T1000 (cell line): ENCODE measurements at places on chromosomes 3 and 15.

DNA sequence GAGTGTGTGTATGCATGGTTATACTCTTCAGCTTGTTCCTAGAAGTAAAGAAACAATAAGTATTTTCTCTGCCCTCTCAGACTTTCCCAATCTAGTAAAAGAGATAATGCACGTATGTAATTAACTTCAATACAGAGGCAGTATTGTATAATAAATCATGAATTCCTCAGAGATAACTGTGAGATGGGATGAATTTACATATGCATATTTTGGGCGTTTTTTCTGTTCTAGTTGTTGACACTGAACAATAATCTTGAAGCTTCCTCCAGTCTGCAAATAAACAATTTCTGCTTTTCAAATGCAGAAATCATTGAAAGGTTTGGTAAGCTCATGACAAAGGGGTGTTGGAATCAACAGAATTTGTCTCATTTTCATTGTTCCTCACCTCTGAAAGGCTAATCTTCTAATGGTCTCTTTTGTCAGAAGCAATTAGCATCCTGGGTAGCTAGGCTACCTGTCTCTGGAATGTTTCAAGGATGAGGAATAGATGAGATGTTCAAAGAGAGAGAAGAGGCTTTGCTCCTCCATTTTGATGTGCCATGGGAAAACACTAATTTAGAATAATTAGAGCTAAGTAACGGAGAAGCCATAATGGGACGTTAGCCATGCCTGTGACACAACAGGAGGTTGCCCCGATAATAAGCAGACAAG lies 43.3 kb upstream of the SIAH2 start:
- DNase-seq = no peak

GRCh38 chr3:31442755-31443154 lies 90.0 kb upstream of the STT3B start:
- no peak for DNase-seq

DNA sequence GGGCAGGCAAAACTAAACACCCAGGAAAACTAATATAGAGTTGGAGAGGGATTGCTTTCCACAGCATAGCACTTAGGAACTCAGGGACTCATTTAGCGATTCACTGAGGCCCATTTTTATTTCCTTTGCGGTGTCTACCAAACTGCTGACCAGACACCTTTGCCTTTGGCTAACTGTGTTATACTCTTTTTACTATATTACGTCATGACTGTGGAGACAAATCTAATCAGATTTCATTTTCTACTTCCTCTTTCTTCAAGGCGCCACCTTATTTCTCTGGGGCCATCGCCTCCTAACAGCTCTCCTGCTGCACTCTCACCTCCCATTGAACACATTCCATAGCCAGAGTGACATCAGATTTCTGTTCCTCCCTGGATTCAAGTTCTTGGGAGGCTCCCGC lies 215.7 kb upstream of the WNT5A start:
- DNase-seq = no peak

GRCh38 chr15:73946795-73947370 lies 20.6 kb downstream of the LOXL1 start:
- DNase-seq = no peak

DNA sequence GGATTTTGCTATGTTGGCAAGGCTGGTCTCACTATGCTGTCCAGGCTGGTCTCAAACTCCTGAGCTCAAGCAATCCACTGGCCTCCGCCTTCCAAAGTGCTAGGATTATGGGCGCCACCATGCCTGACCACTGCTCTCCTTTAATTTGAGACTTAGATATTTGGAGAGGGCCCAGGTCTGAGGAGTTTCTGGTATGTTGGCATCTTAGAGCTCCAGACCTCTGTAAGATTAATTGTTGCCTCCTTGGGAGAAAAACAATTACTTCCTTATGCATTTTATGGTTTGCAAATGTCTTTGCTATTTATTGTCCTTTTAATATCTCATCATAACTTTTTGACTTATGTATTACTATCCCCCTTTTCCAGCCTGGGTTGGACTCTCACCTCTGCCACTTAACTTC lies 2.9 kb downstream of the ZNF774 start:
- no peak for DNase-seq

GRCh38 chr3:146813496-146813895 lies 208.3 kb upstream of the PLSCR5 start:
- DNase-seq = no peak

GRCh38 chr15:39092354-39092753 lies 488.5 kb upstream of the THBS1 start:
- no peak for DNase-seq
